Stimulated activated CD4-positive, alpha-beta T cell treated with anti-CD3 and anti-CD28 coated beads, Interleukin-2, amount 100 ng/mL, for 24 hours (primary cell): ENCODE measurements at places on chromosomes 1 and 21.
A peak's percentile ranks its signal among the peaks of the same experiment; 100 is the strongest.

DNA sequence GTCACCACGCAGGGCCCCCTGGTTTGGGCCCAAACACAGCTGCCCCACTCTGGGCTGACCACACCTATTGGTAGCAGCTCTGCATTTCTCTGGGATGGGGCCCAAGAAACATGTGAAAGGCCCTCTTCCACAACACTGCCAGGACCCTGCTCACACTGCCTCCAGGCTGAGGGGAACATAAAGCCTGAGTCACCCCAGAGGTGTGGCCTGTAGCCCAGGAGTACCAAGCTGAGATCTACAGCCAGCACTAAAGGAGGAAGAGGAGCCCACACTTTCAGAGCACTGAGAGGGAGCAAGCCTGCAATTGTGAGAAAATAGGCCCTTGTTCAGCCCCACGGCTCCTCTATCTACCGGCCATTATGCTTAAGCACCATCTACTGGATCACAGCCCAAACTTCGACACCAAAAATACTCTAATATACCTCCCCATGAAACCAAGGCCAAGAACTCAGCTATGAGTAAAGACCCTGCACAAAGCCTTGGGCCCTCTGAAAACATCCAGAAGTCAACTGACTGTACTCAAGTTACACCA is 14.4 kb upstream of the OR2T10 start:
- no peak for DNase-seq

GRCh38 chr1:168987330-168987729 is 119.2 kb upstream of the ATP1B1 start:
- no peak for DNase-seq

DNA sequence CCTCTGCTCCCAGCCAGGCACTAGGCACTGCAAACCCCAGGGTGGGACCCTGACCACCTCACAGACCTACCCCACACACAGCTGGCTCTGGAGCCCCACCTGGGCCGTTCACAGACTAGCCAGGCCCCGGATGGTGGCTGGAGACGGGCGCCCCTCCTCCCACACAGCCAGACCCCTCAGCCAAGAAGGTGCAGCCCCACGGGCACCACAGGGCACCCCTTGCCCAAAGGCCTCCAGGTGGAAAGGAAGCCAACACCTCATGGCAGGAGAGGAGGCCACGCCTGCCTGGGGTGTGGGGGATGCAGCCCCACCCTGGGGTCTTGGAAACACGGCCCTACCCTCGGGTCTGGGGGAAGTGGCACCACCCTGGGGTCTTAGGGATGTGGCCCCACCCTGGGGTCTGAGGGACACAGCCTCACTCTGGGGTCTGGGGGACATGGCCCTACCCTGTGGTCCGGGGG is 44.6 kb downstream of the WNT9A start:
- DNase-seq = no peak

DNA sequence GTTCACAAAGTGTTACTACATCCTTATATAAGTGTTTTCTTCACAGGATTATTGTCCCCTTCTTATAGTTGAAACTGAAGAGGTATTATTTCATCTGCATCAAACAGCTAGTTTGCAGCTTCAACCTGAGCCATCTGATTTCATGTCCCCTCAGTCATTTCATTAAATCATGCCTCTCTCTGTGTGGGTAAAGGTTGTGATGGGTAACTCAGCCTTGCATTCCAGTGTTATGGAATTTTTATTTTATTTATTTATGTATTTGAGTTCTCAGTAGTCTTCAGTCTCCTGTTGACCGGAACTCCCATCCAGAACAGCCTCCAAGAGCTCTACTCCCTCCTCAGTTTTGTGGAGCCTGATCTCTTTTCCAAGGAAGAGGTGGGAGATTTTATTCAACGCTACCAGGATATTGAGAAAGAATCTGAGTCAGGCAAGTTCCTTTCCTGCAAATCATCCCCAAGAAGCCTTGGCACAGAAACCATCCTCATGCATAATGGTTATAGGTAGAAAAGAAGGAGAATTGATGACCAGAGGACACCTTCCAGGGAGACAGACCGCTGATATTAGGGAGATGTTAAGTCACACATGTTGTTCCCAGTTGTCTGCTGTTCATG is 21.8 kb downstream of the CHD1L start:
- no peak for DNase-seq

DNA sequence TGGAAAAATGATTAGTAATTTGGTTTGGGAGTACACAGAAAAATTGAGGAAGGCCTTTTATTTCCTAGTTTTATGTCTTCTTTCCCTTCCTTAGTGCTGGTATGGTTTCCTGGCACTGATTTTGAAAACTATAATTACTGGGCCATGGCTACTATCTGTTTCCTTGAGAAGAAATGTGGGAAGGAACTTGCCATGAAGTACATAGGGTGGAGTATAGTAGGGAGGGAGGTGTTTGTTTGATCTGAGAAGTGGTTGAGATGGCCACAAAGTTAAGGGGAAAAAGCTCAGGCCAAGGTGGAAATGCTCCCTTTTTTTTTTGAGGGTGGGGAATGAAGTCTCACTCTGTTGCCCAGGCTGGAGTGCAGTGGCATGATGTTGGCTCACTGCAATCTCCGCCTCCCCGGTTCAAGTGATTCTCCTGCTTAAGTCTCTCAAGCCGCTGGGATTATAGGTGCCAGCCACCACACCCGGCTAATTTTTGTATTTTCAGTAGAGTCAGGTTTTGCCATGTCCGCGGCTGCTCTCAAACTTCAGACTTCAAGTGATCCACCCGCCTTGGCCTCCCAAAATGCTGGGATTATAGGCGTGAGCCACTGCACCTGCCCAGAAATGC is 11.3 kb downstream of the HJV start:
- no peak for DNase-seq

DNA sequence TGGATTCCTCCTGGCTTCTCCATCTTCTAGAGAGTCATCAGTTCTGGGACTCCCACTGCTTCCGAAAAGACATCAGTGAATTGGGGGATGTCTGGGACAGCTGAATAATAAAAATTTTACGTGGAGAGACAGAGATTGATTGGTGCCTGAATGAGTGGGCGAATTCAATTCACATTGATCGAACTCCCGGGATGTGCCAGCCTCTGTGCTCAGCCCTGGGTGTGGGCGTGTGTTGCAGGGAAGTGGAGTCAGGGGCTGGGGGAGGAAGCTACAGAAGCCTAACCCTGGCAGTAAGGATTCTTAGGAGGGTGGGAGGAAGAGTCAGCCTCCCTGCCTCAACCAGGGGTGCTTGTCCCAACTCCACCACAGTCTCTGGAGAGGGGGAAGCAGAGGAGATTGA is 18.0 kb upstream of the STUM start:
- DNase-seq = no peak

GRCh38 chr1:57311006-57311405 is 112.9 kb downstream of the DAB1 start:
- no peak for DNase-seq

DNA sequence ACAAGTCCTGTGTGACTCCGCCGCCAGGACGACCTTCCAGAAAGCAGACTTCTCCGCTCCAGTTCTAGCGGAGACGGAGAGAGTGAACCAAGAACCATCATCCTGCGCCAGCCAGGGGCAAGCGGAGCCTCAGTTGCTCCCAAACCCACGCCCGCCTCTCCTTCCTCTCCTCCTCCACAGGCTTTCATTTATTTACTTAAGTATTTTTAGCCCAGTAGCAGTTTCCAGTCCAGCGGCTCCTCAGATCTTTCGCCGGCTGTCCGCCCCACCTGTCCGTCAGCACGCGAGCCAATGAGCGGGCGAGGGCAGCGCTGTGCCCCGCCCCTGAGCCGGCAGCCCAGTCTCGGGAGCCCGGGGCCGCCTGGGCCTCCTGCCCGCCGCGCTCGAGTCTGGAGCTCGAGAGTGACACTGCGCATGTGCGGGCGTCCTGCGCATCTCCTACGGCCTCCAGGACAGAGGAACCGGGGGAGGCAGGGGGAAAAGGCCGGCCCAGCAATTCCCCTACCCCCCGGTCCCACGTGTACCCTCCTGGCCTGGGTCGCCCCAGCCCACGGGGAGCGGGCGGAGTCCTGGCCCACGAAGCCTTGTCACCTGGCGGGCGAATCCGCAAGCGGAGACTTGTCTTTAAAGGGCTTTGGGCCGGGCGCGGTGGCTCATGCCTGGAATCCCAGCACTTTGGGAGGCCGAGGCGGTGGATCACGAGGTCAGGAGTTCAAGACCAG is at the start of gene FALEC:
Gene FALEC (plus strand): TSS at position 425 of the 722 bp plus-strand sequence.
- peak; percentile 95 for DNase-seq

- no peak for DNase-seq
Measured at GRCh38 chr1:118204648-118205047, 19.6 kb upstream of the SPAG17 start.
